ENCODE measurements at places on chromosomes 7 and 10.

DNA sequence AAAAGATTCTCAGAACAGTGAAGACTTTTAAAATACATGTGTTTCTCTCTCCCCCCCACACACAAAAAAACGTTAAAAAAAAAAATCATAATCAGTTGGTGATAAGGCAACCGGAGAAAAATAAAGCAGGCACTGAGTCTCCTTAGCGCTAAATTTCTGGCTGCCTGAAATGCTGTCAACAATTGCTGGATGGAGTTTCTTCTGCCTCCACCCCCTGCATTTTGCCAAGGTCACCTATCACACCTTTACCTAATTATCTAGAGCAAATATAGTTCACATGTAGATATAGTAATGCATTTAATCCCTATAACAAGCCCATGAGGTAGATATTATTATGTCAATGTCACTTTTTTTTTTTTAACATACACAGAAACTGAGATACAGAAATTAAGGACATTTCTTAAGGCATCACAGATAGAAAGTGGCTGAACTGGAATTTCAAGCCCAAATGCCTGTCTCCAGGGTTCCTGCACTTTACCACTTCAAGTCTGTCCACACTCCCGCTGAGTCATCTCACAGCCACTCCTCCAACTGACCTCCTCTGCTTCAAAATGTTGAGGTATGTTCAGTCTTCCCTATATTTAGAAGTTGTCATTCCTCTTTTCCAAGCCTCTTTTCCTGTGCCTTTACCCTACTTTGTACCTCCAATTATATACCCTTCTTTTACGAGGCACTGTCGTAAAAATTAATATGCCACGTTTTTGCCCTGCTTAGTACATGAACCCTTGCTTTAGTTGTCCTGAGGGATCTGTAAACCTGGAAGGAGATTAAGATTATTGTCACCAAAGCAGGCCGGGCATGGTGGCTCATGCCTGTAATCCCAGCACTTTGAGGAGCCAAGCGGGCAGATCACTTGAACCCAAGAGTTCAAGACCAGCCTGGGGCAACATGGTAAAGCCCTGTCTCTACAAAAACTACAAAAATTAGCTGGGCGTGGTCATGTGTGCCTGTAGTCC, 72.8 kb upstream of the MPP7 start:
- DNase-seq, result peak; percentile 95

DNA sequence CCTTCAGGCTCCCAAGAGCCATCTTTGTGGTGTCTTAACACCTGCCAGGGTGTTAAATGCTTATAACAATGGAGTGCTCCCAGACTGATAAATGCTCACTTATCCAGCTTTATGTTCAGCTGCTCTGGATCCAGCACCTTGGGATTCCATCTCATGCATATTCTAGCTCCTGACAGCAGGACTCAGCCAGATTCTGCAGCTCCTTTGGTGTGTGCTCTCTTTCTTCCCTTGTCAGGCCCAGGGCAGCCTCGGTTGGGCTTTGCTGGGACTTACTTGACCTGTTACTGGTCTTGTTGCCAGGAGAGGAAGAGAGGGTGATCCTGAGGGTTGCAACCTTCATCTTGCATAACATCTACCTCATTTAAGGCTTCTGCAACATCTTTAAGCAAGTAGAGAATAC, 59.4 kb upstream of the CCNY start:
- no peak for DNase-seq

GRCh38 chr7:66377045-66377444, 171.9 kb downstream of the TPST1 start:
- no peak for DNase-seq

DNA sequence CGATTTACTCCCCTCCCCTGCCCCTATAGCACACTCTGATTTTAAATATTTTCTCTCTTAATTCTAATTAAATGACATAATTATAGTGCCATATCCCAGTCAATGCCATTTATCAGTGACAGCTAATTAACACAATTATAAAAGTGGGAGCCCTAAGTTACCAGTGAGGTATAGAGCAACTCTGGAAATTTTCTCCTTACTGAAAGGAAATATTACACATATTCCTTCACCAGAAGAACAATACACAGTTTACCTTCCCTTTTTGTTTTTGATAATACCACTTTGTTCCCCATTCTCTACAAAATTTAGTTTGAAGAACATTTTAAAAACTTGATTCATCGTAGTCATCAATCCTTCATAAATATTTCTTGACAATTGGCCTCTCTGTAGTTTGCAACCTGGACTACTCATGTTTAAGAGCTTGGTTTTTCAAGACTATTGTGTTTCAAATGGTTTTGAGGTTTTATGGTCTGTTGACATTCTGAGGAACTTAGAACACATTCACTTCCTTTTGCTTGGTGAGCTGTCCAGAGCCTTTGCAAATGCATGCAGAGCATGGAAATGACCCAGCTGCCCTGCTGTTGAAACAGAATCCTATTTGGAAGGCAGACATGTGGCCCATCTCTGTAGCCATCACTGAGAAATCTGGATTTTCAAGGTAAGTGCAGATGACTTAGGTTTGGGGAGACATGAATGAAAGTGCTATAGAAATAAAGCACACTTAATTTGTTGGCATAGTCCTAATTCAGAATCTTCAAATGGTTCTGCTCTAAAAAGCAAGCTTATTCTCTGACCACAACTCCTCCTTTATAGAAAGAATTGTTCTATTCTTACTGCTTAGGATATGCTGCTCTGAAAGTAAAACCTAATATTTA, at the start of gene GPR141:
Gene GPR141 (plus strand): TSS at position 521 of the 875 bp plus-strand sequence. CDS start 56,628 bp downstream, outside the sequence.
- peak; percentile 73 for DNase-seq

- peak; percentile 18 for DNase-seq
These were observed 75.8 kb downstream of the CDCA7L start for GRCh38 chr7:21869785-21870402.

GRCh38 chr10:125691160-125691981, 8.4 kb upstream of the TEX36 start:
- DNase-seq, result peak; percentile 35

- DNase-seq, result no peak
These were observed 22.8 kb downstream of the HEPACAM2 start for GRCh38 chr7:93203496-93203895.

DNA sequence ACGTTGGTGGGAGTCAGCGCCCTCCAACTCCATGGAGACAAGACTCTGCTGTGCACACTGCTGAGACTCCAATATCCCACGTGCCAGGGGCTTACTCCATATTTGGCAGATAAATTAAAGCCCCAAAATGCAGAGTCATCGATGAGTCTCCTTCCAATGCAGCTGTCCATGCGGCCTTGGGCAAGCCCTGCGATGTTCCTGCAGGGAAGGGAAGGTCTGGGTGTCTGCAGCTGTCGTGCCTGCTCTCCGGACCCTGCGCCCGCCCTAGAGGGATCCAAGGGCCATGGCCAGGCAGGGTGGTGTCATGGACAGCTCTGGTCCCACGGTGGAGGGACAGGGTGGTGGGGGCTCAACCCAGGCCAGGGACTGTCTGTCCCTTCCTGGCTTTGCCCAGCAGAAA, 185.2 kb downstream of the PTPRN2 start:
- no peak for DNase-seq

- DNase-seq, result no peak
These were observed 109.3 kb upstream of the HPS1 start for GRCh38 chr10:98556061-98556460.

DNA sequence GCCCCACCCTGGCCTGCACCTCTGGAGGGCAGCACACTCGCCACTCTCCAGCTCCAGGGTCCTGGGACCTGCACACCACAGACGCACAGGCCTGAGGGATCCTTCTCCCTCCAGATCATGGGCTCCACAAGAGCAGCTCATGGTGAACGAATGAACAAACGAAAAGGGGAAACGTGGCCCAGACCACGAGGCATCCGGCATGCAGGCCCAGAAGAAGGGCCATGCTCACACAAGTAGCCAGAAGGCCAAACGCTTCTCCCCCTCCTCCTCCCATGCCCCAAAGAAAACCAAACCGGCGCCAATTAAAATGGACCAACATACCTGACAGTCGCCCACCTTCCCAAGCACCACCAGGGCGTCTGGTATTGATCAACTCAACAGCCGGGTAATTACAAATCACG, 30.4 kb downstream of the MAD1L1 start:
- DNase-seq, result no peak

DNA sequence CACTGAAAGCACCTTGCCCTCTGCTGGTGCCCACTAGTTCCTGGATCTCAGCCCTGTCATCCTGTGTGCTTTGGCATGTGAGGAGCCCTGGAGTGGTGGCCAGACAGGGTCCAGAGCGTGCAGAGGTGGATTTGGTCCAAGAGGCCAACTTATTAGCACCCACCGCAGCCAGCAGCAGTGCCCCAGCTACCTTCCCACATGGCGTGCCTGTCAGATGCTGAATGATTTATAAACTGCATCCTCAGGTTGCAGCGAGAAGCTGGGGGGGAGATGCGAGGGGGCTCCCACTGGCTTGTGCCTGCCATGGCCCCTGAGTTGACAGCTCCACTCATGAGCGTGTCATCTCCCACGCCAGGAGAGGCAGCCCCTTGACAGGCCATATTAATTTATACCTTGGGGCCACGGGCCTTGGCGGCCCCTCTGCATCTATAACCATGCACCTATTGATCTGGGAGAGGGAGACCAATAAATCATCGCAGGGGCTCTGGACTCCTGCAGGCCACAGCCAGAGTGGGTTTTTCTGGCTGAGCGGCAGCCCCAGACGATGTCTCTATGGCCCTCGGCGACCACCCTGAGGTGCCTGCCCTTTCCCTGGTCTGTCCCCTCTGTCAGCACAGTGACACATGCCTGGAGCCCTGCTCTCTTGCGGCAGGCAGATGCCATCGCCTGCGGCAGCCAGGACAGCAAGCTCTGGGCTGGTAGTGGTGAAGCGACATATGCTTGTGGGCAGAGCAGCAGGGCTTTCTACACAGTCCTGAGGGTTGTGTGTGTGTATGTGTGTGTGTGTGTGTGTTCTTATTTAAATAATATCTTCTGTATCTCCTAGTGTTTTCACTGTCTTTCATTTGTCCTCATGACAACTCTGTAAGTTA, 120.8 kb downstream of the CDH23 start:
- no peak for DNase-seq

GRCh38 chr10:17143055-17143690, 13.6 kb upstream of the CUBN start:
- DNase-seq, result no peak

- DNase-seq, result peak; percentile 30
These were observed 41.5 kb downstream of the ANKMY2 start for GRCh38 chr7:16604054-16604453.

DNA sequence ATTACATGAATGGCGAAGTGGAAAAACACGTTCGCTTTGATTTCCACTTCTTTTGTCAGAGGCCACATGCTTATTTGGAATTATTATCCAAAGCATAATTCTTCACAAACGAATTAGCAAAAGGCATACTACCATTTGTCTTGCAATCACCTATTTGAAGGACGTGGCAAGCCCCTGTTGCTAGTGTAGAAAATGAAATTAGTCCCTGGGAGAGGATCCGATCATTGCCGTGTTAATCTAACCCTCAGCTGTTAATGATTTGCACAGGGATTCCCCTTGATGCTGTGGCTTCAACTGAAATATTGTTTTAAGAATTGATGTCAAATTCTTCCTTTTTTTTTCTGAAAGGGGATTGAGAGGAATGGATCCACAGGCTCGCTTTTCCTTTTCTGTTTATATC, 4.6 kb downstream of the AGMO start:
- DNase-seq, result no peak

DNA sequence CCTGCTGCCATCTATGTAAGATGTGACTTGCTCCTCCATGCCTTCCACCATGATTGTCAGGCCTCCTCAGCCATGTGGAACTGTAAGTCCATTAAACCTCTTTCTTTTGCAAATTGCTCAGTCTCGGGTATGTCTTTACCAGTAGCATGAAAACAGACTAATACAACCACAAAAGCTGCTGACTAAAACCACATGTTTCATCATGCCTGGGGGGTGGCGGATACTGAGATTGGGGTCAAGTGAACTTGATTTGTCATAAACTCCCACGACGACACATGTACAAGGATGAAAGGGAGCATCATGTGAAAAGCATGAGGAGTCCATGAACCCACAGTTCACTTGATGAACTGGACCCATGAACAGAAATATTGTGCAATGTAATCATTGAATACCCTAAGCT, 134.9 kb upstream of the ANK3 start:
- DNase-seq, result peak; percentile 80

- peak; percentile 48 for DNase-seq
These were observed 10.1 kb downstream of the ANKRD22 start for GRCh38 chr10:88841316-88842111.

DNA sequence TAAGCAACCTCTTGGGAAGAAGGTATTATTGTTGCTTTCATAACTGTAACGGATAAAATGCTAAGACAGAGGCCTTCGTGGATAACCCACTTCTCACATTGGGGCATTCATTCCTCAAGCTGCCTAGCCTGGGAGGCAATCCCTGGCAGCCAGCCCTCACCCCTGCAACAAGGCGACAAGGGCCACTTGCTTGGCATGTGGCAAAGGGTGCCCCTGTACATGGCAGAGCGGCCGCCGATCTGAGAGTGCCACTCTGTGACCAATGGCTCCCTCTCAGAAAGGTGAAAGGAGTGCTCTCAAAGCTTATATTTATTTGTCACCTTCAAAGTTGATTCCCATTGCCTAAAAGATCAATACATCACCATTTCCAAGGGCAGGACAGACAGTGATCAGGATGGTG, 31.9 kb downstream of the EBF3 start:
- DNase-seq, result no peak

DNA sequence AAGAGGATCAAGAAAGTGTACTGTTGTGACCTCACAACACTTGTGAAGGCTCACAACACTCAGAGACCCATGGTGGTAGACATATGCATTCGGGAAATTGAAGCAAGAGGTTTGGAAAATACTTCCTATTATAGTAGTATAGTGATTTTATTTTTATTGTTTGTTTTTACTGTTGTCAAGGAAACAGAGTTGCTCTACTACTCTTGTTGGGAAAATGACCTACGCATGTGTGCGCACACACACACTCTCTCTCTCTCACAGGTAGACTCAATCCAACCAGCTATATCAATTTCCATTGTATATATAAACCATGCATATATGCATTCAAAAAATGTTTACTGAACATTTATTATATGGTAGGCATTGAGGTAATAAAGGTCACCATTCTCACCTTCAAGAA, 63.7 kb upstream of the PRR15 start:
- DNase-seq, result no peak

DNA sequence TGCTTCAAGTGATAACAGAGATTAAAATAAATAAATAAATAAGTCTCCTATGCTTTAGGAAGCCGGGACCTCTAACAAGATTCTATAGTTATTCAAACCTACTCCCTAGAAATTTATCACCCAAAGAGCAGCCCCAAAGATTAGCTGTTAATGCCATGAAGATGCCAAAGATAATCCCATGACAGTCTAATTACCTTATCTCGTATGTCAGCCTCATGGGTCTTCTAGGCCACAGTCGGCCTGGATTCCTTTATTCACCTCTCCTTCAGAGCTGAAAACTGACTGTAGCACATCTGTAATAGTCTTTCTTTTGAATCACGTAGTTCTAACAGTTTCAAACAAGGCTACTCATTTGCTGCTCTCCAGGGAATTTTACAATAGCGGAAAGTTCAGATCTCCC, 24.2 kb downstream of the COL1A2 start:
- no peak for DNase-seq

DNA sequence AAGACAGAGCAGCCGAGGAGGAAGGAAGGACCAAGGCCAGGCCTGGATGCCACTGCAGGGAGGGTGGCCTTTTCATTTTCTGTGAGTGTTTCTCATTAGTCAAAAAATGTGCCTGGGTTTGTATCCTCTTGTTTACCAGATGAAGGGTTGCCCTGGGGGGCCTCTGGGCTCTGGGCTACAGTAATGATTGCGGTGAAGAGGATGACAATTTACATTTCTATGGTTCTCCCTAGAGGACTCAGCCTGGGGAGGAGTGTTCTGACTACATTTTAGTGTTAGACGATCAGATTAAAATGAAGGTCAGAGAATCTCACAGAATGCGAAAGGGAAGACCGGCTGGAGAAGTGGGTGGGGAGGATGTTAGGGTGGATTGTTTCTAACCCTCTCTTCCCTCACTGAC, 108.0 kb upstream of the KMT2C start:
- no peak for DNase-seq

Measured in epithelial cell of esophagus (primary cell).